ENCODE measurements at places on chromosomes 4 and X.

- DNase-seq: no peak
Observed at GRCh38 chr4:3299976-3300671, 7.3 kb downstream of the RGS12 start.

- DNase-seq: no peak
Observed at GRCh38 chrX:10325611-10326010, 168.8 kb downstream of the CLCN4 start.

GRCh38 chr4:87530868-87531267, 1.7 kb upstream of the SPARCL1 start:
- DNase-seq: no peak

GRCh38 chr4:146041139-146042004, 102.7 kb upstream of the ZNF827 start:
- no peak for DNase-seq

GRCh38 chrX:3286196-3286945, 60.1 kb downstream of the MXRA5 start:
- no peak for DNase-seq

DNA sequence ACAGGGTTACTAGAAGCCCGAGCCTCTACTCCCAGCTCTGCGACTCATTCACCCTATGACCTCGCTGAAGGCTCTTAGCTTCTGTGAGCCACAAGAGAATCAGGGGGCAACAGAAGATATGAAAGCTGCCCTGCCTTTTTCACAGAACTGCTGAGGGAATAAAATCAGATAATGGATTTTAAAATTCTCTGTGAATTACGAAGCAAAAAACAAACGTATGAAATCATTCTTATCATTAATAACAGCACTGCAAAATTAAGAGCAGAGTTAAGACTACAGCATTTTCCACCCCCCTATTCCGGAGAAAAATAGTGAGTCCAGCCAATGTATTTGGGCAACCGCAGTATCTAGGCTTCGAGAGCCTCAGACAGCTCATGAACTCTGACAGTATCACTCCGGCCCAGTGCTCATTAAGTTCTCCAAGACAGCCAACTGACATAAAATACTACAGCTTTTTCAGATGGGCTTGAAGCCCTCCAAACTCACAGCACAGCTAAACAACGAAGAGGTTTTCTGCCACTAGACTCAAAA, 33.4 kb downstream of the AFAP1 start:
- DNase-seq: no peak

GRCh38 chr4:77623091-77623490, 17.5 kb downstream of the CXCL13 start:
- no peak for DNase-seq

DNA sequence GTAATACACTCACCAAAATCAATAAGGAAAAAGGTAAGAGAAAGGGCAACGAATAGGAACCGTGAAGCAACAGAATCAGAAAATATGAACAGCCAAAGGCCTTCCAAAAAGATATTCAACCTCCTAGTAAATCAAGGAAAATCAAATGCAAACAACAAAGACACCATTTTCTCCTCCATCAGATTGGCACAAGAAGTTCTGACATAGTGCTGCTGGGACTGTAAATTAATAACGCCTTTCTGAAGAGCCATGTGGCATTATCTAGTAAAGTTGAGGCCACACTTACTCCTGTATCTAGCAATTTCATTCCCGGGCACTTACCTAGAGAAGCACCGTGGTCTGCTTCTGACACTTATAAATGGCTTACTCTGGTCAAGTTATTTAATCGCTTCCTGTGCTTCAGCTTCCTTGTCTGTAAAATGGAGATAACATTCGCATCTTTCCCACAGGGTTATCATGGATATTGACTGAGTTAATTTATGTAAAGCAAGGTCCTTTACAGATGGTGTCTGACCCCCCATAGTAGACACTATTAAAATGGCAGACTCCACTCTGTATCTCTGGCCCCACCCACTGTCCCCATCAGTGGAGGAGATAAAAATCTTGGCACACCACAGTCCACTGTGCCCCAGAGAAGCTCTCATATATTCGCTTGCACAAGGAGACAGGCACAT, 20.5 kb upstream of the ENPP6 start:
- no peak for DNase-seq

GRCh38 chr4:139525414-139525813, 30.6 kb downstream of the SETD7 start:
- no peak for DNase-seq

DNA sequence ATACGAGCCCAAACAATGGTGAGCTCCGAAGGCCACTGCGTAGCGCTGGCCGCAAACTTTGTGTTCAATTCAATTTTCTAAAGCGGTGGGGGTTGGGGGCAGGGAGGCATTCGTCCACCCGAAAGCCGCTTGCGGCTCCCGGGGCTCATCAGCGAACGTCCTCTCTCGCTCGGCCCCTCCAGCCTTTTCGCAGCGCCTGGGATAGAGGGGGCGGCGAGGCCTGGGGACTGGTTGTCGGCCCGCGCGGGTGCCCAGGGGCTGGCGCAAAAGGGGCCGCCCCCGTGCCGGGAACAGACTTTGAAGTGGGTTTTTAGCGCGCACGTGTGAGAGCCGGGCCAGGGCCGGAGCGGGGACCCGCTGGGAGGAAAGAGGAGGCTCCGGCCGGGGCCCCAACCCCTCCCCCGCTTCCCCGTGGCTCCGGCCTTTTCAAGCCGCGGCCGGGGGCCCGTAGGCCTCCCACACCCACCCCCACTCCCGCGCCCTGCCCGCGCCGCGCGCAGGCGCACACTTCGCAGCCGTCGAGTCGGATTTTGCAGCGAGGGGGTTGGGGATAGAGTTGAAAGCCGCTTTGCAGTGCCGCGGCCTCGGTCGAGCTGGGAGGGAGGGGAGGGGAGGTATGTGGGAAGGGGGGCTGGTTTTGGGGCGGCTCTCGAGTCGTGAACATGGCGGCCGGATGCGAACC, 8.3 kb downstream of the ZIC3 start:
- no peak for DNase-seq

DNA sequence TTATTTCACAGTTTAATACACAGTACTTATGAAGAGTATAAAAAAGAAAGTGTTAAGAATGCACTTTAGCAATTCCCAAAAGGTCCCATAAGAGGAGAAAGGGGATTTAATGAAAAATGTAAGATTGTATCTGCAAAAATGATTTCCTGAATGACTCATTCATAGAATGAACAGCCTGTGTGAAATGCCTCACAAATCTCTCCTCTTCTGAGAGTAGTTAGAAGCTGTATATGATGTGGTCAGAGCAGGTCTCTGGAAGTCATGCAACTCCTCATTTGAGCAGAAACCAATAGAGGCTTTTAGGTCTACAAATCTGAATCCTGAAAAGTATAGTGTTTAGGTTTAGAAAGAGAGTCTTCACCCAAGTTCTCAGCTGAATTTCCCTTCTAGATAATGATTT, 381.3 kb upstream of the INTU start:
- no peak for DNase-seq

DNA sequence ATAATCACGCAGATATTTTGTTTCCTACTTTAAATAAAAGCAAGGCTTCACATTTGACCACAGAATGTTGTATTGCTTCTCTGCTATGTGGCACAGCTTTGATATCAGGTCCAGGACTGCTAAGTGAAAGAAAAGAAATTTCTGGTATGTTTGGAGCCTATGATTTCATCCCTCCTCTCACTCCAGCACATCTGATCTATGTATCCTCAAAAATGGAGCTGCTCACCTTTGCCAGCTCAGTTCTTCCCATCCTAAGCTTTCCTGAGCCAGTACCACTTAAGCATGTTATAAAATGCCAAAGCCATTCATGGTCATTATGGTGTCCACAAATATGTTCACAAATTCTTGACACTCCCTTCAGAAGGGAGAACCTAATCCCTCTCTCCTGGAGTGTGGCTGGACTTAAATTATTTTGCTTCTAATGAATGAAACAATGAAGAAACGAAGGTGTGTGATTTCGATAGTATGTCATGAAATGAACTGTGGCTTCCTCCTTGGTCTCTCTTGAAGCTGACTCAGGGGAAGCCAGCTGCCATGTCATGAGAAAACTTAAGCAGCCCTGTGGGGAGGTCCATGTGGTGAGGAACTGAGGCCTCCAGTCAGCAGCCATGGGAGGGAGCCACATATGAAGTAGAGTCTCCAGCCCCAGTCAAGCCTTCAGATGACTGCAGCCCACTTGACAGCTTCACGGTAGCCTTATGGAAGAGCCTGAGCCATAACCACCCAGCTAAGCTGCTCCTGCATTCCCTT, 207.7 kb downstream of the MGST2 start:
- no peak for DNase-seq

GRCh38 chrX:39645178-39645895, 452.4 kb downstream of the BCOR start:
- DNase-seq: no peak

- no peak for DNase-seq
Observed at GRCh38 chrX:136781180-136781797, 557 bp upstream of the ARHGEF6 start.

- DNase-seq: no peak
Observed at GRCh38 chr4:186351668-186352194, 85.7 kb downstream of the F11 start.

GRCh38 chr4:102157984-102158383, 187.3 kb downstream of the SLC39A8 start:
- no peak for DNase-seq

- DNase-seq: no peak
Observed at GRCh38 chr4:136336479-136336878, 1195.8 kb downstream of the PCDH18 start.

DNA sequence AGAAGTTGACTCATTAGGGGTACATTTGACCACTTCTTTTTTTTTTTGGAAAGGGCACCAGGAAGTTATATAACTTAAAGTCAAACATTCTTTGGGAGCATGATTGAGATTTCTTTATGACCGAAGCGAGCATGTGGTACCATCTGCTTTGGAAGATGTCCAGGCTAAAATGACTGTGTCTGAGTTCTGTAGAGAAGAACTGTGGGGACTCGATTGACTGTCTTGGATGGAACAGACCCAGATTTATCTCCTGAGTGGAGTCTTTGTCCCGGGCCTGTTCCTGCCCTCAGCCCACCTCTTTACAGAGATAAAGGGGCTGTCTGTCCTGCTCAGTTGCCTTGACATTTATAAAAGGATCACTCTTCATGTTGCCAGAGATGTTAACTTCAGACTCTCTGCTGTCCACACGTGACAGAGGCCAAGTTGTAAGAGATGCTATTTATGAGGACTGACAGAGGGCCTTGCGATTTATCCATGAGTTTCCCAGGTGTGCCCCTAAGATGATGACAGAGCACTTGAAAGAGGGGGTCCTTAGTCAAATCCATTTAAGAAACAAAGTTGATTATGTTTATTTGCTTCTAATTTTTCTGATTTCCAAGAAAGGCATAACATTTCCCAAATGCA, 16.8 kb downstream of the SMIM20 start:
- DNase-seq: no peak

GRCh38 chr4:139589336-139590018, 33.5 kb upstream of the SETD7 start:
- DNase-seq: no peak

- DNase-seq: no peak
Observed at GRCh38 chr4:135282676-135283075, 1081.1 kb upstream of the PABPC4L start.

DNA sequence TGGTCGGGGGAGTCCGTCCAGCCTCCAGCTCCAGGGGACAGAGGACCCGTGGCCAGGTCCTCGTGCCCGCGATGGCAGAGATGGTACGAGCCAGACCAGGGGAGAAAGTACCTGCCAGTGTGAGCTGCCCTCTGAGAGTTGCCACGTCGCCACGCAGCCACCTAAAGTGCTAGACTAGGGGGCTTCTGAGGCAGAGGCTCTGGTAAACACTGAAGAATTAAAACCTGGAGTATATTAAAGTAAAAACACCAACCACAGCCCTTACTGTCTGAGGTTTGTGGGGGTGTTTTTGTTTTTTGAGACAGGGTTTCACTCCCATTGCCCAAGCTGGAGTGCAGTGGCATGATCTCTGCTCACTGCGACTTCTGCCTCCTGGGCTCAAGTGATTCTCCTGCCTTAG, 60.1 kb upstream of the SORCS2 start:
- DNase-seq: no peak

DNA sequence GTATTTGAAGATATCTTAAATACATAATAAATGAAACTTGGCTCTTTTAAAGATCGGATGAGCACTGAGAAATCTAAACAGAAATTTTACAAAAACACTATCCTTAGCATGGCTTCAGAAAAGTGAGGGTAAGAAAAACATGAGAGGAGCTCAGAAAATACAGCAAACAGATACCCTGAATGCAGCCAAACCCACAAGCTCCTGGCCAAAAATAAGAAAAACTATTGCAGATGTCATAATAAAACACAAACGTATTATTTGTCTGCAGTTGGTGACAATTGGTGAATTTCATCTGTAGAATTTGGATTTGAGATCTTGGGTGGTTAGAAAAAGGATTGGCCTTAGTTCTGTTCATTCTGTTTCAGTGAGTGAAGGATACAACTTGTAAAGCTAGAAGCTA, 603.9 kb downstream of the INPP4B start:
- DNase-seq: no peak

DNA sequence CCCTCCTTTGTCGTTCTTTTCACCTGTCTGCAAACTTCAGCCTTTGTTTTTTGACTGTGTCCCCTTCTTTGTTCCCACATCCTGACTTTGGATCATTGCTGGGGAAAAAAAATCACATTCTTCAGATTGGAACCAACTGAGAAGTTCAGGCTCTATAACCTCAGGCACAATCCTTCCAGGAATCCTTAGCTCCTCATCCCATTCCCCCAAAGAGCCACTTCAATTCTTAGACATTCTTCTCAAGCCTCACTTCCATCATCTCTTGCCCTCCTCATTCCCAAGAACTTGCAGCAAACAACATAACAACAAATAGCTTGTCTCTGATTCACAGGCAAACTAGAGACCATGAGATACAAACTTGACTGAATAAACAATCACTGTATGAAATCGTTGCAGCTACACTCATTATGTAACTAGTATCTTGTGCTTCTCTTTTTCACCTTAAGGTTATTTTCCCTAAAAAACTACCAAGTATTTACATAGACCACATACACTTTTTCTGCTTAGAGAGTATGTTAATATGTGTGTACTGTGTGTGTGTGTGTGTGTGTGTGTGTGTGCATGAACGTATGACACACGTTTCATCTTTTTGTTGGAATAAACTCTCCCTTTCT, 26.4 kb upstream of the PGM2 start:
- no peak for DNase-seq

GRCh38 chr4:156439576-156440200, 486.0 kb upstream of the CTSO start:
- DNase-seq: no peak

- DNase-seq: no peak
Observed at GRCh38 chr4:105304085-105304484, 157.4 kb downstream of the TET2 start.

DNA sequence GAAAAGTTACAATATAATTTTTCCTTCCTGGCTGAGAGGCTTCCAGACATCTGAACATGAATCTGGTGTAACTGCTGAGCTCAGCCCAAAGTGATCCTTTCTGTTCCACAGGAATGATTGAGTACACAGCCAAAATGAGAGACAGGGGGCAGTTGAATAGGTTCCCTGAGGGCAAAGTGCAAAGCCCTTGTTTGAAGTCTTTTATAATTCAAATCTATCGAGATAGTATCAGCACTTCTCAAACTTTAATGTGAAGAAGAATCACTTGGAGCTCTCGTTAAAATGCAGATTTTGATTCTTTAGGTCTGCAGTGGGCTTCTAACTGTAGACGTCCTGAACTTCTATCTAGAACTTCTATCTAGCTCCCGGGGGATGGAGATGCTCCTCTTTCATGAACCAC, 54.4 kb upstream of the BMP2K start:
- no peak for DNase-seq

GRCh38 chrX:20459410-20460350, 193.0 kb upstream of the RPS6KA3 start:
- DNase-seq: no peak

GRCh38 chr4:103012060-103012459, 7.4 kb downstream of the SLC9B1 start:
- no peak for DNase-seq

- no peak for DNase-seq
Observed at GRCh38 chr4:3025881-3026280, 48.5 kb downstream of the HTT-AS start.
